SJCRH30 (cell line): ENCODE measurements at places on chromosomes 7 and 10. TPM values are rescaled to one million over a fixed set of nuclear protein-coding genes. Genes with fewer than 3 reads are reported as not detected.

- no peak for DNase-seq
These were observed 76.5 kb downstream of the PRKAG2 start for GRCh38 chr7:151800391-151800790.

GRCh38 chr10:4663162-4663992 is 162.6 kb upstream of the AKR1E2 start:
- peak; percentile 85 for DNase-seq

DNA sequence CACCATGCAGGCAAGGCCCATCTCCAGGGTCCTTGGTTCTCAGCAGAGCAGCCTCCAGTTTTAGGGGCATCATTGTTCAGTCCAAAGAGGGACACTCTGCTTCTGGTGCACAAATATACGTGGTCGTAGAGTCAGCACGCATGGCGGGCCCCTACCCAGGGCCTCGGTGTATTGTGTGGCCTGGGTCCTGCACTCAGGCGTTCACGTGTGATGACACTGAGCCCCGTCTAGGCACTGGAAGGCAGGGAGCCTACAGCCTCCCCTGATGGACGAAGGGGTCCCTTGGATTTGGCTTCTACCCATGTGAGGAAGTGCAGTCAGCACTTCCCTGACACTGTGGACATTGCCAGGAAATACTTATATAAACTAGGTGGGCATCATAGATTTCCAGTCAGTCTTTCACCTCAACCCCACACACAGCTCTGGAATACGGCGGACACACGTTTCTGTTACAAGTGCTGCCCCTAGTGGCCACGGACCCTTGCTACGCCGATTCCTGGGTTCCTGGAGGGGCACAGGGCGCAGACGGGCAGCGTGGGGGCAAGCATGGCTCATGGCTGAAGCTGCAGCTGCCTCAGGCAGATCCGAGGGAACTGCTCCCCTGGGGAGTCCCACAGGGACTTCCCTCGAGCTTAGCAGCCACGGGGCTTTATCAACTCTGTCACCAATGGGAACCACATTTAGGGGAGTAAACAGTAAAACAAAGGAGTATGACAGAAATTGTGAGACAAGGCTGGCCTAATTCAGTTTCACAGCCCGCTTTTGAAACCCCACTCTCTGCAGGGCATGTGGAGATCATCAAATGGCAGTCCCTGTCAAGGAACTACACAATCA is 25.4 kb downstream of the AIFM2 start:
- peak; percentile 27 for DNase-seq

GRCh38 chr10:89390476-89391225 is 1.8 kb upstream of the IFIT1 start:
- no peak for DNase-seq

- no peak for DNase-seq
These were observed 290.4 kb downstream of the IPMK start for GRCh38 chr10:57977262-57977661.

LRRD1 gene
- total RNA-seq = 0.05 and 0.30 TPM in 2 replicates

DIP2C gene
- 5.0 TPM in 2 replicates for total RNA-seq

EXOC6 gene
- total RNA-seq = 5.9 and 8.0 TPM in 2 replicates
